GM19239 (cell line): ENCODE measurements at places on chromosomes 7 and 10.

DNA sequence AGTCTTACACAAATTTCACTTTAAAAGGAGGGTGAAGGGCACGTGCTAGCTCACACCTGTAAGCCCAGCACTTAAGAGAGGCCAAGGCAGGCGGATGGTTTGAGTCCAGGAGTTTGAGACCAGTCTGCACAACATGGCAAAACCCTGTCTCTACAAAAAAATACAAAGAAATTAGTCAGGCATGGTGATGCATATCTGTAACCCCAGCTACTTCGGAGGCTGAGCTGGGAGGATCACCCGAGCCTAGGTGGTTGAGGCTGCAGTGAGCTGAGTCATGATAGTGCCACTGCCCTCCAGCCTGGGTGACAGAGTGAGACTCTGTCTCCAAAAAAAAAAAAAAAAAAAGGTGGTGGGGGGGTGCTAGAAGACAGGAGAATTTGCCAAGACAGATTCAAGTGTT, 237.3 kb upstream of the KLF14 start:
- DNase-seq, result no peak

- DNase-seq, result no peak
Measured at GRCh38 chr10:49798275-49798674, 36.2 kb upstream of the OGDHL start.

DNA sequence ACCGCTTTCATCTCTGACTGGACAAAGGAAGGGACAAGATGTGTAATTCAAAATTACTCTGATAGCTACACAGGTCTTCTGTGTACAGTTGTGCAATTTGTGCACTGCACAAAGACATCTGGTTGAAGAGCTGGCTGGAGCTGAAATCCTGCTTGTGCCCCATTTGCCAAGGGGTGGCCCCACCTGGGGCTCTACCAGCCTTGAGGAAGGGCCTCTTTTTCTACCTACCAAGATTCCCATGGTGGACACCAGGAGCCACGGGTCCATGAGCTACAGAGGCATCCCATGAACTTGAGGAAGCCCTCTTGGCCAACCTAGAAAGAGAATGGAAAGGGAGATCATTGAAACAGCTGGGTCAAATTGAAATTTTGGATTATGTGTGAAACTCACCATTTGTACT, 43.2 kb downstream of the HHEX start:
- no peak for DNase-seq

DNA sequence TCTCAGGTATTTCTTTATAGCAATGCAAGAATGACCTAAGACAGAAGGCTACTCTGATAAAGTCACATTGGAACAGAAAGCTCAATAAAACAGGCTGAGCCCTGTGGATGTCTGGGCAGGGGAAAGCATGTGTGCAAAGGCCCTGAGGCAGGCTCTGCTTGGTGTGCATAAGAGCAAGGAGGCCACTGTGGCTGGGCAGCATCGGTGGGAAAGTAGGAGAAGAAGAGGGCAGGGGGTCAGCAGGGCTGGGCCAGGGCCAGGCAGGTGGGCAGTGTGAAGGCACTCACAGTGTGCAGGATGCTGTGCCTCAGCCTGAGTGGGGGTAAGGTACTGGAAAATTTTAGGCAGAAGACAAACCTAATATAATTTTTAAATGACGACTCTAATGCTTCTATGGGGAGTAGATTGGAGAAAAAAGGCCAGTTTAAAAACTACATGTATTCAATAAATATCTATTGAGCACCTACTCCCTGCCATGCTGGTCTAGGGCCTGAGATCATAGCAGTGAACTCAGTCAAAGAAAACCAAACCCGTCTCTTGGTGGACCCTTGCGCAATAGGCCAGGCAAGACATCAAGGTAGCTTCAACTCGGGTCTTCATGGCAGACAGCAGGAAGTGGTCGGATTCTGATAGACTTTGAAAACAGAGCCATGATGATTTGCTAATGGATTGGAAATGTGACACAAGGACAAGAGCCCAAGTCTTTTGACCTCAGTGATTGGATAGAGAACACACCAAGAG, 572.3 kb downstream of the TCERG1L start:
- DNase-seq, result no peak

- DNase-seq, result no peak
Measured at GRCh38 chr7:19109000-19109946, 8.2 kb downstream of the TWIST1 start.

DNA sequence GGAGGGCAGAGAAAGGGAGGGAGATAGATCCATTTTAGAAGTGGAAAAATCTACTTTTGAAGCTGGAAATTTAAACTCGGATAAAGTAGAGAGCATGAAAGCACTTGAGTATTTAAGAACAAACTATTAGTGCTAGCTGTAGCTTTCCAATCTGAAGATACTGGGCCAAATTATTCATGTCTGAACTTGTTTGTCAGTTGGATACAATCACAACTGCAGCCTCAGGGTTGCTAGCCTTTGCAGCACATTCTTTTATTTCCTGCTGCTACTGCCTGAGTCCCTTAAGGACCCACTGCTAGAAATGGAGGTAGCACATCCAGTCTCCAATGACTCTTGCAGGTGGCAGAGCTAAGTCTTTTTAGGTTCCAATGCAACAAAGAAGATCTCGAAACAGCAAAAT, 8.3 kb upstream of the SLC25A13 start:
- no peak for DNase-seq

- no peak for DNase-seq
Measured at GRCh38 chr10:46523119-46523961, 33.1 kb downstream of the GPRIN2 start.

- no peak for DNase-seq
Measured at GRCh38 chr10:127013211-127013656, 108.0 kb downstream of the DOCK1 start.

DNA sequence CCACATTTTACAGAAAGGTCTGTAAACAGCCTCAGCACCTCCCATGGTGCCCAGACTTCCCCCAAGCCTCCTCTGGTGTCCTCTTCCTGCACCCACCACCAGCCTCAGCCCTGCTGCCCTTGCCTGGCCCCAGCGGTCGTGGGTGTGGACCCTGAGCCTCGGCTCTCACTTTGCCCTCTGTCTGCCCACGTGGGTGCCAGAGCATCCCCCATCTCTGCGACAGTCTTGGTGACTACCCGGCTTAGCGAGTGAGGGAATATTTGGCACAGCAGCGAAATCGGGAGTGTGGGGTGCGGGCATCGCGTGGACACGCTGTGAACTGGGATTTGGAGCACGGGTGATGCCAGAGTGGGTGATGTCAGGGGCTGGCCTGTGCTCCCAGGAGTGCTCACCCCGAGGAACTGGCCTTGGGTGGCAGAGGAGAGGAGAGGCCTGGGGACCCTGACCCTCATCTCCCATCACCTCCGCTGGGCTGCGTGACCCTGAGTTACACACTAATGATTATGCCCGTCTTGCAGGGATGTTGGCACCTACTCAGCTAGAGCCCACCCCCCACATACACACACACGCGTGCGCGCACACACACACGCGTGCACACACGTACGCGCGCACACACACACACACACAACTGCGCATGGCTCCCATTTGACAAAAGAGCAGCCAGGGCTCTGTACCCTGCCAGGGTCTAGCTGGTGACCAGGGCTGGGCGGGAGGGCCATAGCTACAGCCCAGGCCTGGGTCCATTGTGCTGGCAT, 8.7 kb downstream of the ELFN1 start:
- no peak for DNase-seq

GRCh38 chr7:17369691-17370426, 71.4 kb downstream of the AHR start:
- DNase-seq, result no peak

- no peak for DNase-seq
Measured at GRCh38 chr10:73965890-73966768, 31.8 kb upstream of the VCL start.

- DNase-seq, result no peak
Measured at GRCh38 chr7:129721068-129721467, 109.5 kb downstream of the NRF1 start.

GRCh38 chr7:5500777-5501350, 77.2 kb upstream of the TNRC18 start:
- DNase-seq, result no peak

- no peak for DNase-seq
Measured at GRCh38 chr7:38542156-38542555, 89.0 kb downstream of the AMPH start.

GRCh38 chr7:112283382-112283910, 77.0 kb downstream of the ZNF277 start:
- no peak for DNase-seq

- no peak for DNase-seq
Measured at GRCh38 chr10:101356132-101356531, 2.2 kb downstream of the BTRC start.

DNA sequence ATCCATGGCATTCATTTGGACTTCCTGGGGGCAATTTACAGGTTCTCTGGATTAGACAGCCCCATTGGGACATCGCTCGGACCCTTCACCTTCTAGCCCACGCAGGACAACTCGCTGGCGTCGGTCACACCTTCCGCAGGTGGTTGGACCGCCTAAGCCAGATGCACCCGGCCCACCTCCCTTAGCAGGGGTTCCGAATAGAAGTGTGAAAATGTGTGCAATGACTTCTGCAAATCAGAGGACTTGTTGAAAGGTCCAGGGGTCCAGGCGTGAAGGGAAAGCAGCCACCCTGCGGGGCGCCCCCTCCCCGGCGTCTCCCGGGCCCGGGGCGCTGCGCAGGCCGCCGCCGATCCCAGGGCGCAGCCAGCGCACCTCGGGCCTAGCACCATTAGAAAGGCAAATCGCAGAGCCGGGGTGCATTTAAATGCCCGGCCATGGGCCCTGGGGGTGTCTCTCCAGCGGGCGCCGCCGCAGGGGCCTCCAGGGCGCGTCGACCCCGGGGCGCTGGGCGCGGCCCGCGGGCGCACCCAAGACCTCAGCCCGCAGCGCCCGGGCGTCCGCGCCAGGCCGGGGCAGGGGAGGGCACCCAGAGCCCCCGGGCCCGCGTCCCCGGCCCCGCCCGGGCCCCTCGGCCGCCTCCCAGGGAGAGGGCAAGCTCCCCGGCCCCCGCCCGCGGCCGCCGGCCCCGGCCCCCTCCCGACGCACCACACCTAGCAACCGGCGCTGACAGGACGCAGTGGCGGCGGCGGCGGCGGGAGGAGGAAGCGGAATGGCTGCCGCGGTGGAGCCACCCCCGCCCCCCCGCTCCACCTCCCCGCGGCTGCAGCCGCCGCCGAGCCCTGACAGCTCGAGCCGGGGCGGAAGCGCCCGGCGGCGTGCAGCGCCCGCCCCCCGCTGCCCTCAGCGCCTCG, 1.2 kb downstream of the JAZF1 start:
- DNase-seq, result peak; percentile 86

DNA sequence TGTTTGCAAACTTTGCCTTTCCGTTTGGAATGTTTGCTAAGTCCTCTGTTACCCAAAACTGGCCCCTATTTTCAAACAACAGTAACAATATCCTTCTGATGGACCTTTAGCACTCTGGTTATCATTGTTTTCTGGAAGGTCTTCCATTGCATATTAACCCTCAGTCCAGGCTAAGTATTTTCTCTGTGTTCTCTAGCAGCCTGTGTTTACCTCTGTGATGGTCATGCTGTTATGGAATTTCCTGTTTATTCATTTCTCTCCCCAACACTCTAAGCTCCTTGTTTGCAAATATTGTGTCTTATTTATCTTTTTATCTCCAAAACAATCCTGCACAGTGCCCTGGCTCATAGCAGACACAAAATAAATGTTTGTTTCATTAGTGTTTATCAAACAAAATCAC, 560.3 kb downstream of the ATRNL1 start:
- no peak for DNase-seq

GRCh38 chr10:124742413-124743190, 1.6 kb downstream of the FAM53B start:
- no peak for DNase-seq

DNA sequence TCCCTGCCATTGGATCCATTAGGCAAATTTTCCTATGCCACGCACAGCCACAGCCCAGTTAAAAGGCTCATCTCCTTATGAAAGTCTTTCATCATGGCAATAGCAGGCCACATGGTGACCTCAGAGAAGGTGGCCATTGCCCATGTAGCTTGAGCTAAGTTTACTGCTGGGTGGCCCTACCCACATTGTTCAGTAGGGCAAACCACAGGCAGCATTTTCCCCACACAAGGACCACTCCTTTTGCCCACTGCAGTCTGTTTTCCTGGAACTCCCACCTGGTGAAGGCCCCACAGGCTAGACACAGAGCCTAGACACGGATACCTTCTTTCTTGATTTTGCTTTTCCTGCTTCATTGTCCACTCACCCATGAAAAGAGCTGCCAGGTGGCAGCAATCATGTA, 101.5 kb upstream of the NPVF start:
- no peak for DNase-seq

- DNase-seq, result no peak
Measured at GRCh38 chr7:74376256-74377036, 77.3 kb upstream of the GTF2IRD1 start.

- DNase-seq, result no peak
Measured at GRCh38 chr7:123131140-123131539, 68.6 kb downstream of the SLC13A1 start.

DNA sequence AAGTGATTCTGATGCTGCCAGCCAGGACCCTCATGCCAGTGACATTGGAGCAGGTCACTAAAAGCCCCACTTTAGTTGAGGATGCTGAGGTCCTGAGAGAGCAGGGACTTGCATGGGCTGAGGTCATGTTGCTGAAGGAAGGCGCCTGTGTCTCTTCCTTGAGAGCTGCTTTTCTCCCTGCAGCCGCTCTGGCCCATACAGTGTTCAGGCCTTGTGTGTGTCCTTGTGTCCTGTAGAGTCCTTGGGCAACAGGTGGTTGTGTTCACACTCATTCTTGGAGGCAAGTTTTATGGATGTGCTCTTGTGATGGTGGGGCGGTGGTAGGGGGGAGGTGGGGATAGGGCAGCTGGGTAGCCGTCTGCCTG, 33.3 kb downstream of the TSPAN14 start:
- DNase-seq, result no peak

DNA sequence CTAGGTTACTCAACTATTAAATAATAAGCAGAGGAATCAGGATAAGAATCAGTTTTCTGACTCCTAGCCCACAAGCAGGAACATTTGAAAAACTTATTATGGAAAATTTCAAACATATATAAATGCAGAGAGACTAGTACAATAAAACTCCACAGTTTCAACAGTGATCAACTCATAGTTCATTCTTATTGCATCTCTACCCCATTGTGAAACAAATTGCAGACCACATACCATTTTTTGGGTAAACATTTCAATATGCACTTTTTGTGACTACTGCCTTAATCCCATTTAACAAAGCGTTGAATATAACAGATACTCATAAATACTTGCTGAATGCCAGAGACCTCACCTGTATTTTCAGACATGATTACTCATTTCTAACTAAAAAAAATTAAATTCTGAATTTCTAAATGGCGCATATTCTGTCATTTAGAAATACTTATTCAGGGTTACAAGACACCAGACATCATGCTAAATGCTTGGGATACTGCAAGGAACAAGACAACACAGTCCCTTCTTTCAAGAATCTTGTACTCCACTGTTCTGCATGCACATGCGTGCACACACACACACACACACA, 11.4 kb downstream of the CDK6 start:
- no peak for DNase-seq
